GM18507 (cell line): ENCODE measurements at places on chromosomes 7 and 10.

GRCh38 chr10:30645340-30645827 lies 15.8 kb upstream of the LYZL2 start:
- no peak for DNase-seq

- DNase-seq: no peak
Measured at GRCh38 chr10:13120786-13121499, 21.0 kb downstream of the OPTN start.

- DNase-seq: no peak
Measured at GRCh38 chr7:43108255-43109011, 4.0 kb upstream of the HECW1 start.

- no peak for DNase-seq
Measured at GRCh38 chr7:132544999-132545398, 31.3 kb downstream of the PLXNA4 start.

DNA sequence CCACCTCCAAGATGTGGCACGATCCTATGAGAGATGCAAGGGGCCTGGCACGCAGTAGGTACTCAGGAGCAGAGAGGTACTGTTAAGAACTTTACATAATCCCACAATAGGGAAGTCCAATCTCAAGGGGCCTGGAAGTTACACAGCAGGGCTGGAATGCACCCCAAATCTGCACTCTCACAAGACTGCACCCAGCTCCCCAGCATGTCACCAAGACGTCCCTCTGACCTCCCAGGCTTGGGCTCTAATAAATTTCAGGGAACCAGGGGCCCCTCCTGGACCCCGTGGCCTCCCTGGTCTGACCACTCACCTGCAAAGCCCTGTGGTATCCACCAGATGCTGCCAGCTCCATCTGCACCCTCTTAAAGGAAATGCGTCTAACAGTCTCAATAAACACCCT lies 94.9 kb downstream of the OAT start:
- DNase-seq: no peak
